ENCODE measurements at places on chromosomes 2 and 18.

DNA sequence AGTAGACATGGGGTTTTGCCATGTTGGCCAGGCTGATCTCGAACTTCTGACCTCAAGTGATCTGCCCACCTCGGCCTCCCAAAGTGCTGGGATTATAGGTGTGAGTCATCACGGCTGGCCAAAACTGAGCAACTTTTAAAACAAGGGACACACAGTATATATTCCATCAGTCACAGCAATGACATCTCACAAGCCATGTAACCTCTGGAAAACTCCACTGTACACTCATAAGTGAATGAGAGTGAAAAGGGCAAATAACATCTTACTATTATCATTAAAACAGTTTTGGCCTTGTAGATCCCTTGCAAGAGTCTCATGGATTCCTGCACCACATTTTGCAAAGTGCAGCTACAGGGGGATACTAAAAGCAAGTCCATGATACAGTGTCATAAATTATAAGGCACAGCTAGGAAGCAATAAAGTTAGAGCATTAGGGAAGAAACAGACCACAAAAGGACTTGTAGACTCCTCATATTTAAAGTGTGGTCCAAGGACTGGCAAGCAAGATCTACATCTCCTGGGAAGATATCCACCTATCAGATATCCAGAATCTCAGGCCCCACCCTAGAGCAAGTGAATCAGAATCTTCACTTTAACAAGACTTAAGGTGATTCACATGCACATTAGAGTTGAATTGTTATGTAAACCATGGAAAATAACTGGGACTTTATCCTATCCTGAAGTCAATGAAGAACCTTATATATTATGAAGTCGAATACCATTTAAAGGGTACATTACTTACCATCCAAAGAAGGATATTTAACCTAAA is 5.7 kb downstream of the SMC6 start:
- no peak for DNase-seq

- DNase-seq = no peak
Measured at GRCh38 chr2:241088376-241088775, 13.7 kb downstream of the MTERF4 start.

DNA sequence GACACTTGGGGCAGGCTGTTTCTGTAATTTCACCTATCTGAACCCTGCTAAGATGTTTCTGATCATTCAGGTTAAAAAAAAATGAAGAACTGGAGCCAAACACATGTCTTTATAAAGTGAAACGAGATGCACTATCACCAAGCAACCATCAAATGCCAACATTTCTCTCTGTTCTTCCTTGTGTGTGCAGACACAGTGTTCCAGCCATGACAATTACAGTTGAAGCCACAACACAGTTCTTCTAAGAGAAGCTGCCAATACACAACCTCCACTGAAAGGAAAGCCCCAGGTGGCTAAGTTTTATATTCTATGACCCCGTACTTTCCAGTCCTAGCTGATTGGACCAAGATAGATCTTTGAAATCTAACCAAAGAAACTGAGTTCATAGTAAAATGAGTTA is 181.8 kb downstream of the RAD51AP2 start:
- no peak for DNase-seq

- no peak for DNase-seq
Measured at GRCh38 chr2:8546612-8547283, 135.1 kb upstream of the ID2 start.

GRCh38 chr2:46145840-46146239 is 151.4 kb upstream of the EPAS1 start:
- no peak for DNase-seq
